ENCODE measurements at places on chromosomes 11 and 22. TPM values are rescaled to one million over a fixed set of nuclear protein-coding genes. Genes with fewer than 3 reads are reported as not detected.

The KCTD21 gene
- 11.1 TPM for total RNA-seq

The OR4D5 gene
- total RNA-seq = not detected

The DDIAS gene
- 1.4 TPM for total RNA-seq

The TLCD5 gene
- total RNA-seq = 0.64 TPM

The CD6 gene
- under 0.01 TPM for total RNA-seq

The GLYATL1 gene
- total RNA-seq = under 0.01 TPM

The ANO1 gene
- total RNA-seq = 3.0 TPM

The C11orf58 gene
- 130 TPM for total RNA-seq

The PTPRCAP gene
- 0.24 TPM for total RNA-seq

The TRPM5 gene
- total RNA-seq = not detected

The KRTAP5-8 gene
- 0.24 TPM for total RNA-seq

The RTN3 gene
- total RNA-seq = 36.4 TPM

The B3GAT1 gene
- total RNA-seq = not detected

The MMP8 gene
- total RNA-seq = 0.24 TPM

The MICAL2 gene
- 43.7 TPM for total RNA-seq

The DGAT2 gene
- 11.7 TPM for total RNA-seq

The PRDM10 gene
- total RNA-seq = 4.1 TPM

The KLHL35 gene
- total RNA-seq = 2.4 TPM

The AP5B1 gene
- total RNA-seq = 23.4 TPM

The IGLL1 gene
- total RNA-seq = not detected

The MMP12 gene
- total RNA-seq = not detected

The GAS2 gene
- total RNA-seq = 0.64 TPM

The ARFGAP2 gene
- total RNA-seq = 119 TPM

The THYN1 gene
- 74.7 TPM for total RNA-seq

The YPEL4 gene
- total RNA-seq = not detected

The UCP3 gene
- not detected for total RNA-seq

The TOLLIP gene
- total RNA-seq = 34.9 TPM

The OR56A1 gene
- not detected for total RNA-seq

The TRIM51 gene
- total RNA-seq = not detected

The NRXN2 gene
- not detected for total RNA-seq

The PSMA1 gene
- total RNA-seq = 128 TPM

The ZNRF3 gene
- total RNA-seq = 5.1 TPM

The NEFH gene
- 0.72 TPM for total RNA-seq

The CTSW gene
- not detected for total RNA-seq

The SMTNL1 gene
- not detected for total RNA-seq

The MPEG1 gene
- total RNA-seq = not detected

The GAB4 gene
- not detected for total RNA-seq

The LARGE1 gene
- 4.3 TPM for total RNA-seq

The KRTAP5-1 gene
- not detected for total RNA-seq

The SIK2 gene
- 5.8 TPM for total RNA-seq

The LDLRAD3 gene
- total RNA-seq = 12.3 TPM

The UPK3A gene
- not detected for total RNA-seq

The CLTCL1 gene
- 23.6 TPM for total RNA-seq

The USP2 gene
- total RNA-seq = 0.96 TPM

The UBASH3B gene
- total RNA-seq = 10.0 TPM

The HSPB2 gene
- not detected for total RNA-seq

The ENTHD1 gene
- not detected for total RNA-seq

All from tracheal epithelial cell (primary cell).